Panc1 (cell line): ENCODE measurements at places on chromosomes 13 and 19.

DNA sequence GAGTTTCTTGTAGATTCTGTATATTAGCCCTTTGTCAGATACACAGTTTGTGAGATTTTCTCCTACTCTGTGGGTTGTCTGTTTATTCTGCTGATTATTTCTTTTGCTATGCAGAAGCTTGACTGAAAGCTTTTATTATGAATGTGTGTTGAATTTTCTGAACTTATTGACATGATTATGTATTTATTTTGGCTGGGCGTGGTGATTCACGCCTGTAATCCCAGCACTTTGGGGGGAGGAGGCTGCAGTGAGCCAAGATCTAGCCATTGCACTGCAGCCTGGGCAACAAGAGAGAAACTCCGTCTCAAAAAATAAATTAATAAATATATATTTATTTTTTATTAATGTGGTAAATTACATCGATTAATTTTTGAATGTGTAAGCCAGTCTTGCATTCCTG is 78.9 kb downstream of the DNAJC15 start:
- no peak for DNase-seq

DNA sequence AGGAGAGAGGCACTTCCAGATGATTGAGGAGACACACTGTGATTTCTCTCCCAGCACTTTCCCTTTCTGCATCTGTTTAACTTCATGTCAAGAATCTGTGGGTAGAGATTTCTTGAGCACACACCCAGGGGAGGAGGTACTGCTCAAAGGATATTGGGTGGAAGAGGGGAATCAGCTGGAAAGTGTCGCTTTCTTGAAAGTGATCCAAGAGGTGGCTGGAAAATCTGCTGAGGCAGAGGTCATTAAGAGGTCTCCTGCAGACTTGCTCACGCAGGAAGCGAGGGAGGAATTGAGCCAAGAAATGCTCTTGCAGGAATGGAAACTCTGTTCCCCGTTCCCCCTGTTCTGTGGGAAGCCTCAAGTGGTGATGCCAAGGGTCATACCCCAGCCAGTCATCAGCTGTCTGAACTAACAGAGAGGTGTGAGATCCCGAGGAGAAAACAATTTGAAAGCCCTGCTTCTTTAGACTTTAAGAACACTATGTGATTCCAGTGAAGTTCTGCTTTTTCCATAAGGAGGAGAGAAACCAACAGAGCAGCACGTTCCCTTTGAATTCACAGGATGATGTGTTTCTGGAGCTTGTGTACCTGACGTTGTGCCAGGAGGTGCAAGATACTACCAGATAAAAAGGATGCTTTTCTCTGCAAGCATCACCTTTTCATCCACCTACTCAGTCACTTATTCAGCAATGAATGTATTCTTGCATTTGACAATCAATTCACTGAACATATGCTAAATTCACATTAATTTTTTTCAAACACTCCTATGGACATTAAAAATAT is 163.4 kb upstream of the GPR12 start:
- no peak for DNase-seq

DNA sequence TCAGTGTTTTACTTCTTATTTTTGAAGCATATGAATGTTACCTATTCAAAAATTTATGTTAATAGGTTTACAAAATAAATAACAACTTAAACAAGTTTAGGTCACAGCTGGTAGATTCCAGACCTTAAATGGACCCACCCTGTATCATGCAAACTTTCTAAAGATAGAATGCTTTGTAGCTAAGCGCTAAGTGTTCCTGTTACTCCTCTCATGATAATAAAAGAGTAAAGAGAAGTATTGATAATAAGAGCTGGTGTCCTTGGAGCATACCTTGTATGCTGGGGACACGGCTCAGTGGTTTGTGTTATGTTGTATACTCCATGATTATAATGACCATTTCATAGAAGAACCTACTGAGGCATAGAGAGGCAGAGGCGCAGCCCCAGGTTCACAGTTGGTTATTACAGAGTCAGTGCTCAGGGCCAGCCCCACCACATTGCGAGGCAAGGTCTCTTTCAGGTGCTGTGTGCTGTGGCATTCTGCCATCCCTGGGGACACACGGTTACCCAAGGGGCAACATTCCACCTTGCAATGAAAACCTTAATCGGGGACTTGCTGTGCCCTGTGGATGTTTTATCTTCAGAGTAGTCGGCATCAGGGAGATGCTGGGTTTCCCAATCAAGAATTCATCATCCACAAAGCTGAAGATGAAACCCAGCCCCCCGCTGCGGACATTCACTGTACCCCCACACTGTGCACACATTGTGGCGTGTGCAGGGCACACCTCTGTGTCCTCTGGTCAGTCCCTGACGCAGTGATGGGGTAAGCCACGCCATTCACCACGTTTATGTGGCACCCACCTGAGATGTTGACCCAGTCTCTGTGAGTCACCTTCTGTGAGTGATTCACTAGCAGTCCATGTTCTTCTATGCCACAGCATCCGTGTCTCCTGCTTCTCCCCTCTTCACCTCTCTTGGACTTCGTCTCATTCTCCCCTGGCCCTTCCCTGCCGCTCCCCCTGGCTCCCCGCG is 186.7 kb downstream of the COL4A1 start:
- DNase-seq, result no peak

DNA sequence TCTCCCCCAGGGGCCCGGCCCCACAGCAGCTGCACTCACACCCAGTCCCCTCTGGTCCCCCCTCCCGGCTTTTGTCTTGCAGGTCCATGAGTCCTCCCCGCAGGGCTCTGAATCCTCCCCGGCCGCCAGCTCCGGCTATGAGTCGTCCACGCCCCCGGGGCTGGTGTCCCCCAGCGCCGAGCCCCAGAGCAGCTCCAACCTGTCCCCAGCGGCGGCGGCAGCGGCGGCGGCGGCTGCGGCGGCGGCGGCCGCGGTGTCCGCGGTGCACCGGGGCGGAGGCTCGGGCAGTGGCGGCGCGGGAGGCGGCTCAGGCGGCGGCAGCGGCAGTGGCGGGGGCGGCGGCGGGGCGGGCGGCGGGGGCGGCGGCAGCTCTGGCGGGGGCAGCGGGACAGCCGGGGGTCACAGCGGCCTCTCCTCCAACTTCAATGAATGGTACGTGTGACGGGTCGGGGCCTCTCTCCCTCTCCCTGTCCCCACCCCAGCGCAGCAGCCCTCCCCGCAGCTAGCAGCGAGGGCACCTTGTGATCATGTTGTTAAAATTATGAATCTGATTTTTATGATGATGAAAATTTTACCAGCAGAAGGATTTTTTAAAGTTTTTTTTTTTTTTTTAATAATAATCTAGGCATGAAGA is 3.8 kb downstream of the ZIC2 start:
- DNase-seq, result no peak

- no peak for DNase-seq
These were observed 80.8 kb downstream of the KL start for GRCh38 chr13:33096886-33097605.

GRCh38 chr13:103029798-103030197 is 36.4 kb downstream of the SLC10A2 start:
- no peak for DNase-seq

DNA sequence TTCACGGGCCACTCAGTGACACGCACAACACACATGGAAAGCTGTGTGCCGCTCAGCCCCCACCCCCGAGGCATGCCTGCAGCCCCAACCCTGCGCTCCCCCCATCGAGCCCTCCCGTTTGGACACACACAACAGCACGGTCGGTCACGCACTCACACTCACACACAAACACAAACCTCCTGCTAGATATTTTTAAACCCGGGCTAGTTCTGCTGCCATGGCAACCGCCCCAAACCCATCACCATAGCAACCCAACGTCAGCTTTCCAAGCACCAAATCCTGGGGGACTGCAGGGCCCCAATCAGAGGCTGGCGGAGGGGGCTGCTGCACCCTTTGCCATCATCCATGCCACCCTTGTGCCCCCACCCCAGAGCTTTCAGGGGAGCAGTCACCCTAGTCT is 2.5 kb upstream of the NOVA2 start:
- DNase-seq, result no peak

DNA sequence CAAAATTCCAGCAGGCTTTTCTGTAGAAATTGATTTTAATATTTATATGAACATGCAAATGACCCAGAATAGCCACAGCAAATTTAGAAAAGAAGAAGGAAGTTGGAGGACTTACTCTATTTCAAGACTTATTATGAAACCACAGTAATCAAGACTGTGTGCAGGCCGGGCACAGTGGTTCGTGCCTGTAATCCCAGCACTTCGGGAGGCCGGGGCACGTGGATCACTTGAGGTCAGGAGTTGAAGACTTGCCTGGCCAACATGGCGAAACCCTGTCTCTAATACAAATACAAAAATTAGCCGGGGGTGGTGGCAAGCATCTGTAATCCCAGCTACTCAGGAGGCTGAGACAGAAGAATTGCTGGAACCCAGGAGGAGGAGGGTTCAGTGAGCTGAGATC is 6.0 kb upstream of the FFAR2 start:
- no peak for DNase-seq

GRCh38 chr13:20779405-20779804 is 5.6 kb upstream of the EEF1AKMT1 start:
- DNase-seq, result no peak

- no peak for DNase-seq
These were observed 65.9 kb downstream of the CHST8 start for GRCh38 chr19:33687481-33688170.

GRCh38 chr13:80668452-80668851 is 327.5 kb upstream of the SPRY2 start:
- DNase-seq, result no peak

- DNase-seq, result no peak
These were observed 566 bp downstream of the TIMM13 start for GRCh38 chr19:2426611-2427428.

DNA sequence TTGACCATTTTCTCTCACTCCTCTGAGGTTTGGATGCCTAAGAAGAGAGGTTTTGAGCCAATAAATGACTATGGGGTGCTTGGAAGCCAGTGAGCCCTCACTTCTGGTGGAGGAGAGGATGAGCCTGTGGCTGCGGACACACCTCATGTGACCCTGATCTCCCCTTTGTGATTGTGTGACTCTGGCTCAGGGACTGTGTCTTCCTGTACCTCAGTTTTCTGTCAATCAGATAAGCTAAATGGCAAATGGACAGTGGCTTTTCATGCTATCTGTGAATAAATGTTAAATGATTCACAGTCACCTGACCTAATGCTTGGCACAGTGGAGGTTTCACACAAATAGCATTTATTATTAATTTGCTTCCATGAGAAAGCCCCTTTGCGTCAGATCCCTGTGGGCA is 2.7 kb downstream of the PSG8 start:
- no peak for DNase-seq

GRCh38 chr19:45097776-45098520 is 5.0 kb downstream of the PPP1R37 start:
- peak; percentile 65 for DNase-seq

- DNase-seq, result no peak
These were observed 6.3 kb upstream of the KCTD12 start for GRCh38 chr13:76892488-76892887.
